ENCODE measurements at places on chromosomes 5 and 9.

DNA sequence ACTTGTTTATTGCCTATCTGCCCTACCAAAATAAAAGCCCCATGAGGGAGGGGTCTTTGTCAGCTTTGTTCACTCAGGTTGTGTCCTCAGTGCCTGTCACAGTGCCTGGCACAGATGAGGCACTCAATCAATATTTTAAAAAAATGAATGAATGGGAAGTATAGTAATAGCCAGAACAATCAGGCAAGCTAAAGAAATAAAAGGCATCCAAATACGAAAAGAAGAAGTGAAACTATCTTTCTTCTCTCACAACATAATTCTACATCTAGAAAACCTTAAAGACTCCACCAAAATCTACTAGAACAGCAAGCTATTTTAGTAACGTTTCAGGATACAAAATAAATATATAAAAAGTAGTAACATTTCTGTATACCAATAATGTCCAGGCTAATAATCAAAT lies 37.8 kb upstream of the C5orf63 start:
- no peak for DNase-seq

DNA sequence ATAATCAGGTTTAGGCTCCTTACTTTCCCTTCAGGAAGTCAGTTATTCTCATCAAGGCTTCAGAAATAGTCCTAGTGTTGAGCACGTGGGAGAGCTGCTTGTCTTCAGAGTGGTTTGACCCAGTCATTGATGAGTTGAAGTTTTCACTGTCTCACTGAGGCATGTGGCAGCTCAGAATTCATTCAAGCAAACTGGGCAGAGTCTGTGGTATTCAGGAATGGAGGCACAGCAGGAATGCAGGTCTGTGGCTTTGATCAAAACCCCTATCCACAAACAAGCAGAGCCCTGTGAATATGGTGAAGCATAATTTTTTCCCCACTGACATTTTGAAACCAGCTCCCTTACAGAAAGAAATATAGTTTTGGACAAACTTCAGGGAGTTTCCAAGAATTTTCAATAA lies 207.3 kb downstream of the CD180 start:
- peak; percentile 67 for DNase-seq

DNA sequence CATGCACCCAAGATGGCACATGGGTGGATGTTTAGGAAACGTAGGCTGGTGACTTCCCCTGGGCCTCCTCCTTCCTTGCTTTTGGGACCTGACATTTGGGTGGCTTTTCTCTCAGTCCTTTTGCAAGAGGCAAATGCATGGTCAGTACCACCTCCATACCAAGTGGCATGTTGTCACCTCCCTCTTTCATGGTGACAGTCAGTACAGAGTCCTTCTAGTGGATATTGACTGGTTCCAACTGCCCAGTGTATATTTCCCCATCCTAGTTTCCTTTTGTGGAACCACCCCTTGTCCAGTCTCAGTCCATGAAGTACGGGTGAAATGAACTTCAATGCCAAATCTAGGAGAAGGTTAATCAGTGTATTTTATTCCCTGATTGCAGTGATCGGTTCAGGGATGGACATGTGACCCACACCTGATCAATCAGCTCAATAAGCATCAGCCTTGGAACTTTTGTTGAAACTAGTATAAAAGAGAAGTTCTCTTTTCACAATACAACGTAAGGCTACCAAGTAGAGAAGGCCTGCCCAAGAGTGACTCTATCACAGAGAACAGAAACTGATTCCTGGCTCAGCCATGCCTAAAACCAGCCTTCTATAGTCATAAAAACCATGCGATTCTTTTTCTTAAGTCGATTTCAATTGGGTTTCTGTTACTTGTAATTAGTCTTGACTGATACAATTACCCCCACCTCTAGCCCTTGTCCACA lies 143.4 kb upstream of the KLF9 start:
- DNase-seq: no peak

DNA sequence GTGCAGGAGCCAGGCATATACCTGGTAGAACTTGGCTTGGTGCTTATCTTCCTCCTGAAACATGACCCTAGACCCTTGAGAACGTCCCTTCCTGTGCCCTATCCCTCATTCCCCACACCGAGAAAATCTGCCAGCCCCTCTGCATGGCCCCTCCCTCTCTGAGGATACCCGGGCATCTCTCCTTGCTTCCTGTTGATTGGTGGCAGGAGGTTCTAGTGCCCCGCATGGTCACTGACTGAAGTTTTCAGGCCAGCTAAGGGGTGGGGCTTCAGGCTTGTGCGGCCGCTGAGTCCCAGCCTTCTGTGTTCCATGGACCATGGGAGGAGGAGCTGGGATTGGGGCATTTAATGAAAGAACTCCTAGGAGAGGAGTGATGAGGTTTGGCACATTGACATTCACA lies 22.8 kb downstream of the IGIP start:
- peak; percentile 23 for DNase-seq

Measured in fibroblast of skin of scalp (primary cell).